ENCODE measurements at places on chromosomes 2 and 18.

- no peak for DNase-seq
These were observed 23.9 kb downstream of the TNFAIP6 start for GRCh38 chr2:151381266-151381665.

DNA sequence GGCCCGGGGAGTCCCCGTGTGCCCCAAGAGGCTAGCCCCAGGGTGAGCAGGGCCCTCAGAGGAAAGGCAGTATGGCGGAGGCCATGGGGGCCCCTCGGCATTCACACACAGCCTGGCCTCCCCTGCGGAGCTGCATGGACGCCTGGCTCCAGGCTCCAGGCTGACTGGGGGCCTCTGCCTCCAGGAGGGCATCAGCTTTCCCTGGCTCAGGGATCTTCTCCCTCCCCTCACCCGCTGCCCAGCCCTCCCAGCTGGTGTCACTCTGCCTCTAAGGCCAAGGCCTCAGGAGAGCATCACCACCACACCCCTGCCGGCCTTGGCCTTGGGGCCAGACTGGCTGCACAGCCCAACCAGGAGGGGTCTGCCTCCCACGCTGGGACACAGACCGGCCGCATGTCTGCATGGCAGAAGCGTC is 16.9 kb upstream of the FAHD2A start:
- DNase-seq = no peak

- peak; percentile 30 for DNase-seq
These were observed 20.4 kb upstream of the BCL2 start for GRCh38 chr18:63339920-63340484.

- DNase-seq = no peak
These were observed 4.4 kb upstream of the KLHL29 start for GRCh38 chr2:23380562-23381065.

DNA sequence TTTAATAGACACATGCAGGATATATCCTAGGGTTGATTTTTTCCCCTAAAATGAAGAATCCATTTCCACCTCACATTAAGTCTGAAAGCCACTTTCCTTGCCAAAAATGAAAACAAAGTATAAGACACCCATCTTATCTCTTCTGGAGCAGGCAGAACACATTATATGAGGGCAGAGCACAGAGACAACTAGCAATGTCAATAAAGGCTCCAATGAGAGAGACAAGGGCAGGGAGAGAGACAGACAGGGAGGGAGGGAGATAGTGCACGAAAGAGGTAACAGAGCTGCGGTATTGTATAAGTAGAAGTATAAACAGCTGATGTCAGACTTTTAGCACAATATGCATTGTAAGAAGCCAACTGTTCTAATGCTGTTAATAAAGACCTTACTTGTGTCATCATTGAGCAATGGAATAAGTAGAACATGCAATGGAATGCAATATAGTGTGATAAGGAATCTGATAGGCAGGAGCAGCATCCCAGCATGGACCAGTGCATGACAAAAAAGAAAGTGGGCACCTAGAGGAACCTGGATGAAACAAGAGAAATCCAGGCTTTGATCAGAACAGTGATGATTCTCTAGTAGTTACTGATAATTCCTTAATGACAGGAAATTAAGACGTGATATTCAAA is 150.6 kb upstream of the TCF4 start:
- DNase-seq = no peak

DNA sequence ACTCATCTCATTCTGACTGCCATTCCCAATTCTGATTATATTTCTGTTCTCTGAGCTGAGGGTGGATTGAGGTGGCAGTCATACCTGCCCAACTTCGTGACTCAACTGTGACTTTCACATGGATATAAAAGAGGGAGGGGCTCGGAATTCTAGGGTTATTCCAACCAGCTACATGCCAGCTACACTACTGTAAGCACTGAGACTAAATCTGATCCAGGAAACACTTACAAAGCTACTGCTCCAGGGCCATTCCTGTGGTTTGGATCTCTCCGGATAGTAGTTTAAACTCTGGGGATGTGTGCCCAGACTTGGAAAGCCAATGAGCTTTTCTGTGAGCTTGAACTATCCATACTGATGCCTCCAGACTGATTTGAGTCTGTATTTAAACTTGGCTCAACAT is 7.9 kb downstream of the MAP2 start:
- no peak for DNase-seq

GRCh38 chr2:99754210-99754609 is 264.4 kb upstream of the REV1 start:
- DNase-seq = no peak

DNA sequence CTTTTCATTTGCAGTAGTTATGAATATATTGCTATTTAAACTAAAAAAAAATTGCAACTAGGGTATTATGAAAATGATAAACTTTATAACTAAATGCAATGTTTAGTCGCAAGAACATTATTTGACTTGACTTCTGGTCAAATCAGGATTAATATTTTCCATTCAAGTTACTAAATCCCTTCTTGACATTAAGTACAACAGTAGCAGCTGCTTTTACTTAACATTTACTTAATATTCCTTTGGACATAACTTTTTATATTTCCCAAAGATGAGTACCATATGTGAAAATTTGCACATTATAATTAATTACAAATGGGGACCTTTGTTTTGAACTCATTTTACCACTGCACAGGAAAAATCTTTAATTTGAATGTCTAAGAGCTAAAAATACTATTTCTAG is 74.0 kb downstream of the PMS1 start:
- DNase-seq = no peak

DNA sequence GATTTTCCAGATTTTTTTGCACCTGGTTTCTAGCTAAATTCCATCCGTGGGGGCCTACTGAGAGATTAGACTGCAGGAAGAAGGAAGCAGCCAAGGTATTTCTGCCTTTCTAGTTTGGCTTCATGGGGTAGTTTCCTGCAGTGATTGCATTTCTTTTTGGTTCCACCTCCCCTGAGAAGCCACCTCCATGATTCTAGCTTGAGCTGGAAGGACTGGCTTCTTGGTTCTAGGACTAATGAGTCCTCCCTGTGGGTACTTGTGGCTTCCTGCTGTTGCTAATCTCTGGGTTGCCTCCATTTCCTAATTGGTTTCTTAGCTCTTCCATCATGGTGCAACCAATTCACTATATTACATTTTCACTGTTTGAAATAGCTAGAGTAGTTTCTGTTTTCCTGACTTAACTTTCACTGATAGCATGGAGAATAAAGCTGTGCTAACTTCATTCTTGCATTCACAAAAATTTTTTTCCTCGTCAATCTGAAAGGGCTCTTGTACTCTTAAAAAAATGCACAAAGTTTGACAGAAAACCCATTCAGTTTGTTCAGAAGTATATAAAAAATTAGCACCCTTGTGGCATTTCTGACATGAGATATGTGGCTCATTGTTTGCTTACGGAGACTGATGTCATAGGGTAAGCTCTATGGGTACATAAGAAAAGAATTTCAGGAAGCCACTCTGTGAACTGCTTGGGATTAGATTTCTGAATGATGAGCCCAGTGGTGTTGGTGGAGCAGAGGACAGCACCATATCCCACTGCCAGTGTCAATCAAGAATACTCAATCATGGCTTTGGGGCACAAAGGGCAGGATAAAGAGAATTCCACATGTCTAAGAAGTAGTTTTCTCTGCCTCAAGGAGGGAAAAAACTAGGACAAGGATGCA is 242.8 kb upstream of the RBMS1 start:
- DNase-seq = no peak

- no peak for DNase-seq
These were observed 521.3 kb downstream of the METTL4 start for GRCh38 chr18:2049986-2050385.

GRCh38 chr2:75959724-75960471 is 249.2 kb upstream of the GCFC2 start:
- no peak for DNase-seq

- DNase-seq = no peak
These were observed 20.7 kb upstream of the TEX51 start for GRCh38 chr2:126877861-126878565.

GRCh38 chr2:60365556-60365955 is 187.9 kb downstream of the BCL11A start:
- no peak for DNase-seq

DNA sequence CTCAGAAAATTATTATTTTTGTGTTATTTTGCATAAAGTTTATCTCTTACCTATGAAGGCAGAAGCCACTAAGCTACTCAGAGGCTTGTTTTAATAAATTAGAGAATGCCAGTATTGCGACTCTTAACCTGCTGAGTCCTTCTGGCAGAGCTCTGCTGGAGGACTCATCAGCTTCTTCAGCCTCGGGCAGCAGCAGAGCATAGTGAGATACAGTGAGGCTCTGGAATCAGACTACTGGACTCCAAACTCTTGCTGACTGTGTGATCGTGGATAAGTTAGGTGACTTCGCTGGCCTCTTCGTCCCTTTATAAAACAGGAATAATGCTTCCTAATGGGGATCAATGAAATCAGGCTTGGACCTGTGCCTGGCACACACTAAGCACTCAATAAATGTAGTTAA is 1.7 kb downstream of the PTRHD1 start:
- DNase-seq = no peak

GRCh38 chr2:226736382-226736781 is 63.2 kb downstream of the IRS1 start:
- DNase-seq = no peak
